ENCODE measurements at places on chromosomes 16 and 17. TPM values are rescaled to one million over a fixed set of nuclear protein-coding genes. Genes with fewer than 3 reads are reported as not detected.

BICDL2 gene
- not detected for total RNA-seq

DYNLL2 gene
- total RNA-seq = 35.4 TPM

ZNF23 gene
- total RNA-seq = 10.5 TPM

LITAFD gene
- total RNA-seq = not detected

CHST6 gene
- 0.86 TPM for total RNA-seq

GRB7 gene
- not detected for total RNA-seq

SHISA9 gene
- 0.14 TPM for total RNA-seq

SPNS2 gene
- 20.9 TPM for total RNA-seq

ZNF785 gene
- total RNA-seq = 10.5 TPM

RRAD gene
- total RNA-seq = 8.2 TPM

SOST gene
- not detected for total RNA-seq

TMEM132E gene
- total RNA-seq = 0.67 TPM
